Activated CD4-positive, alpha-beta T cell treated with anti-CD3 and anti-CD28 coated beads for 48 hours (primary cell): ENCODE measurements at places on chromosomes 1 and 21.

- no peak for DNase-seq
These were observed 94.7 kb downstream of the SIK1 start for GRCh38 chr21:43331962-43332828.

- no peak for DNase-seq
These were observed 193.5 kb downstream of the CYYR1 start for GRCh38 chr21:26379561-26379960.

DNA sequence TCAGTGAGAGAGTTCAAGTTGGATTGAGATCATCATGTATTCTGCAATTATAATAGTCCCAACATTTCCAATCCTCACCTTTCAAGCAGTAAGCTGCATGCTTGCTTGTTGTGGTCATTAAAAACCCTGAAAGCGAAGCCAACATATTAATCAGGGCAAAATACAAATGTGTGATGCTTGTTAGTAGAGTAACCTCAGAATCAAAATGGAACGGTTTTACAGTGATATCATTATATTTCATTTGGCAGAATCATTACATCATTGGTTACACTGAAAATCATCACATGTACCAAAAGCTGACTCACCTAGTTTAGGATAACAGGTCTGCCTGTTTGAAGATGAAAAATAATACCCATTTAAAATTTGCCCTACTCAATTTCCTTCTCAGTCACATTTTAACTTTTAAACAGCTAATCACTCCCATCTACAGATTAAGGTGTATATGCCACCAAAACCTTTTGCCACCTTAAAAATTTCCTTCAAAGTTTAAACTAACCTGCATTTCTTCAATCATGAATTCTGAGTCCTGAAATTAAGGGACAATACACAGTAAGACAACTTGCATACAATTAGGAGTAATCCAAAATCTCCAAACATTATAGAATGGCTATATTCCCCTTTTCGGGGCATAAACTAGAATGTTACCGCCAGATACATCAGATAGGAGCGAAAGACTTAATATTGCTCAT, 3.5 kb downstream of the GAS5 start:
- no peak for DNase-seq

DNA sequence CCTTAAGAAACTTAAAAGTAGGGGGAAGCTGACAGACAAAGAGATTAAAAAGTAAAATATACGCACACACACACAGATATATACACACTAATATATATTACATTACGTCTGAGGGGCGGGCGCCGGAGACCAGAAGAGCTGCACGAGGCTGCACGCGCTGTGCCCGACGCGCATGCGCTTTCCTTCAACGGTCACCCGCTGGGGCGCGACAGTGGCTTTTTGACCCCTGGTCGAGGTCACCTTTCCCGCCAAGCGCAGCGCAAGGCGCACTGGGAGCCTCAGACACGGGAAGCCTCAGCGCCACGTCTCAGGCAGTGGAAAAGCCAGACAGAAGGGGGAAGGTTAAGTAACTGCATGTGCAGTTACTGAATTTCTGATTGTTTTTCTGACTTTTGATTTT, at the start of gene HORMAD1:
HORMAD1 (minus strand) TSS at position 193 of the 400 bp plus-strand sequence. CDS start 1,390 bp downstream, outside the sequence.
- DNase-seq, result no peak

- DNase-seq, result no peak
These were observed 17.4 kb downstream of the PIK3C2B start for GRCh38 chr1:204477036-204477740.

DNA sequence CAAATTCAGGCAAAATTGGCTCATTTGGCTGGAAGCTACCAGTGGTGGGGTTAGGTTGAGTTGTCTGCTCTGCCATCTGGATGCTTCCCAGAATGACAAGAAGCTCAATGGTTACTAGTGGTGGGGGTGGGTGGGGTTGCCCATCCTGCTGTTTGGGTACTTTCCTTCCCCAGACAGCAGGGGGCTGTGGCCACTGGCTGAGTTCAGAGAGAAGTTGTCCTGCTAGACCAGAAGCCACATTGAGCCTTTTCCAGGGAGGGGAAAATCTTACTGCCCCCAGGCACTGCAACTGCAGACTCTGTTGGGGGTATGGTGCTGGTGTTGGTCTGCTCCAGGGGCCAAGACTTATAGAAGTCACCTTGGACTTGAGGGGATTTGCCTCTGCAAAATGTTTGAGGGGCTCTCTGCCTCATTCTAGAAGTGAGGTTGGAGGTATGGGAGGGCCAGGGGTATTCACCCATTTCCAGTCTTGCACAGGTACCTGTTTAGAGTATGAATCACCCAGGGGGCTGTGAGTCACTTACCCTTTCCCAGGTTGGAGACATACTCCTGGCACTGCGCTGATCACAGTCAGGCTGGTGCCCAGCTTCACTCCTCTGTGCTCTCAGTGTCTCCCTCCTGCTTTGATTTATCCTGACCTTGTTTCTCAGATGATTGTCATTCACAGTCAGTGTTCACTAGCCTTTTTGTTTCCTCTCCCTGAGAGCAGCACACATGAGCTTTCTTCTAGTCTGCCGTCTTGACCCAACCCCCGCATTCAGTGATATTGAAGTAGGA, 89.1 kb upstream of the NEGR1 start:
- no peak for DNase-seq

DNA sequence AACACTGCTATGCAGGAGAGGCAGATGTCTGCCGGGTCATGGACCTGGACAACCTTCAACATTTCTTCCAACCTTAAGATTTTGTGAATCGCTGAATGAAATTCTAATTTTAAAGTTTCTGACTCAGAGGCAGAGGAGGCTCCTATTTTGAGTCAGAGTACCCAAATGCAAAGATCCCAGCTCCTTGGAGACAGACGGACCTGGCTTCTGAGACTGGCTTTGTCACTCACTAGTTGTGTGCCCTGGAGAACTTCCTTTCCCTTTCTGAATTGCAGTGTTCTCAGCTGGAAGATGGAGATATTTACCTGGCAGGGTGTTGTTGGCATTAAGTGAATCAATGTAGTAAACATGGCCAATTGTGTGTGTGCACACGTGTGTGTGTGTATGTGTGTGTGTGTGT, 51.9 kb downstream of the IER5 start:
- peak; percentile 61 for DNase-seq
